Right hindlimb (tissue), 1 donor: ENCODE measurements at places on chromosomes 7 and 10.

GRCh38 chr7:30378275-30378674 lies 93.9 kb downstream of the ZNRF2 start:
- DNase-seq: no peak

DNA sequence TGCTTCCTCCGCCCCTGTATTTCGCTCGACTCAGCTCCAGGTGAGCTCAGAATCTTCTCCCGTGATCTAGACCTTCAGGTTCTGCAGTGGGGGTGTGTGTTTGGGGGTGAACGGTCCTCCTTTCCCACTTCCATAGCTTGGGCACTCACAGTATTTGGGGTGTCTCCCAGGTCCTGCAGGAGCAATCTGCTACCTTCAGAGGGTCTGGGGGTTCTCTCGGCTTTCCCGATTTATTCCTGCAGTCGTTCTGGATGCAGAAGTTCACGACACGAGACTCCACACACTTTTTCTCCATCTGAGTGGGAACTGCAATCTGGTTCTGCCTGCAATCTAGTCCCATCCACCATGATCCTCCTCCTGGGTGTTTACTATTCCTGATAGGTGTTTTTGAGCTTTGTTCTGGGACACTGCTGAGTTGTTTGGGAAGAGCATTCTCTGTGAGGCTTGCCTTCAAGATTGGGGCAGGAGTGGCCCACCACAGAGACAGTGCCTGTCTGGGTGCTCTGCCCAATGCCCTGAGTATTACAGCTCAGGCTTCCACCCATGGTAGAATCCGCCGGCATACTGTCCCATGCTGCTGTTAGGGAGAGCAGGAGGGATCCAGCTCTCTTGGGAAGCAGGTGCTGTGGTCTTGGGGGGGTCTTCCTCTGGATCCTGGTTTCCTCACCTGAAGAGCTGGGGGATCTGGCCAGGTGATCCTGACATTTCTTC lies 29.8 kb downstream of the JAKMIP3 start:
- no peak for DNase-seq

DNA sequence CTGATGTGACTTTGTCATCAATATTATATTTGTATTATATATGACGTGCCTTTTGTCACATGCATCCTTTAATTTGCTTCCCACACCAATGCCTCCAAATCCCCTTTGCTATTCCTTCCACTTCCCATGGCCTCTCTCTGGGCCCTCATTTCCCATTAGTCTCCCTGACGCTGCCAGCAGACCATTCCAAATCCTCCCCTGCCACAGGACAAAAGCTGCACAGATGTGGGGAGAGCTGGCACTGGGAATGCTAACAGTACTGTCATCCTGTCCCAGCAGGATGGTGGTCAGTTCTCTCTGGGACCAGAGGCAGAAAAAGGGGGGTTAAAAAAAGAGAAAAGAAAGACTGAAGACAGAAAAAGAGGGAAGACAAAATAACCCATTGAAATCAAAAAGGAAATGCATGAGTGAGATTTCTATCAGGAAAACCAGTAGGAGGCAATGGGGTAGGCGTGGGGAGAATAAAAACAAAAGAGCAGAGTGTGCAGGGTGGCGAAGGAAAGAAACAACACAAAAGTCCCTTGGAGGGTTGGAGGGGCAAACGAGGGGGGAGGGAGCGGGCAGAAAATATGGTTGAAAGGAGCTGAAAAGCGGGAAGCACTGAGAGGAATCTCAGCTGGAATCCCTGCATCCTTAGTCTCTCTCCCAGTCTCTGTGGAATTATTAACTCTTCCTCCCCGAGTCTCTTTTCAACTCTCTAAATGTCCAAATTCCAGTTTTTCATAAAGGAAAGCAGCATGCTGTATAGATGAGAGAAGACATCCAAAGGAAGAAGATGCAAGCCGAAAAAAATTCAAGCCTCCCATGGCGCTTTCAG lies 59.2 kb upstream of the PTN start:
- no peak for DNase-seq

DNA sequence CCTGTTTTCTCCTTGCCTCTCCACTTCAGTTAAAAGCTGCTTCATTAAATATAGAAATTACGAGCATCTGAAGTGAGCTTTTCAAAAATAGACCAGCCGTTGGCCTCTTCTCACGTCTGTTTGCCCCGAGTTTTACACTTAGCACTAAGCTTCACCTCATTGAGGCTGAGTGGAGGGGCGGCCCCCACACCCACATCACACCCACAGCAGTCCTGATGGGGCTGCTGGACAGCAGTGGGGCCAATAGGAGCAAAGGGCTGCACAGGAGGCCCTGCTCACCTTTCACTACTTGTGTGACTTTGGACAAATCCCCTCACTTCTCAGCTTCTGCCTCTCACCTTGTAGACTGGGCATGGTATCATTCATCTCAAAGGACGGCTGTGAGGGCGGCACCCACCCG lies 677.8 kb downstream of the SDK1 start:
- no peak for DNase-seq

GRCh38 chr7:157604661-157605381 lies 268.0 kb downstream of the DNAJB6 start:
- DNase-seq: no peak

DNA sequence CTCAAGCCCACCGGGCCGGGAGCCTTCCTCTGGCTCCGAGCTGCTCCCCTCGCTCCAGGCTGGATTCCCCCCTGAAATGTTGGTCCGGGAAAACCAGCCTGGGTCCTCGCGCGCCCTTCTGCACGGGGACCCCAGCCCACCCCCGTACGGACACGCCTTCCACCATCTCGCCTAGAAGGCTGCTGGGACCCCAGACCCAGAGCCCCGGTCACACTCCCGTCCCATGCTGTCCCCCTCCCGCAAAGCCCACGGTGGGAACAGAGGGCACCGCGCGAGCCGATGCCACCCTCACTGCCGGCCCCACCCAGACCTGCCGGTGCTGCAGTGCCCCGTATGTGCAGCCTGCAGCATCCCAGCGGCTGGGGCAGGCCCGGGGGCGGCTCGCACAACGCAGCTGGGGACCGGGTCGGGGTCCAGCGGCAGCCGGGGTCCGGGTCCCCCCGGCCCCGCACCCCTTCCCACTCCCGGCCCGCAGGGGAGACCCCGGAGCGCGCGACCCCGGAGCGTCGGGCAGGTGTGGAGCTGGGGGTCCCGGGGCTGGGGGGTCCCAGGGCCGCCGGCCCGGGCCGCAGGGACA lies 871 bp downstream of the SPOCK2 start:
- no peak for DNase-seq

DNA sequence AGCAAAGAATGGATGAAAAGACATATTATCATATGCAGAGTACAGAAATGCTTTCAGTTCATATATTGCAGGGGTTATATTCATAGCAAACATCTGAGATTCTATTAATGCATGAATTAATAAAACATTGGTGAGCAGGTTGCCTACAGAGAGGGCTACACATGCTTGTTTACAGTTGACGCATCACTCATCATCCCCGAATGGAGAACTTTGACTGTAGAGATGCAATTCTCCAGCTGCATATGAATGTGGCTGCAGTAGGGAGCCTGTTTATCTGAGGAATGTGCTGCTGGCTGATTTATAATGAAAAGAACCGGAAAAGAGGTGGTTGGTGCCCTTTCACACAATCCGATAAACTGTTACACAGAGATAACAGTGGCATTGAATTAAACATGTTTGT lies 116.5 kb downstream of the GRM3 start:
- no peak for DNase-seq

- DNase-seq: no peak
Measured at GRCh38 chr7:6478186-6478585, 30.4 kb upstream of the DAGLB start.

DNA sequence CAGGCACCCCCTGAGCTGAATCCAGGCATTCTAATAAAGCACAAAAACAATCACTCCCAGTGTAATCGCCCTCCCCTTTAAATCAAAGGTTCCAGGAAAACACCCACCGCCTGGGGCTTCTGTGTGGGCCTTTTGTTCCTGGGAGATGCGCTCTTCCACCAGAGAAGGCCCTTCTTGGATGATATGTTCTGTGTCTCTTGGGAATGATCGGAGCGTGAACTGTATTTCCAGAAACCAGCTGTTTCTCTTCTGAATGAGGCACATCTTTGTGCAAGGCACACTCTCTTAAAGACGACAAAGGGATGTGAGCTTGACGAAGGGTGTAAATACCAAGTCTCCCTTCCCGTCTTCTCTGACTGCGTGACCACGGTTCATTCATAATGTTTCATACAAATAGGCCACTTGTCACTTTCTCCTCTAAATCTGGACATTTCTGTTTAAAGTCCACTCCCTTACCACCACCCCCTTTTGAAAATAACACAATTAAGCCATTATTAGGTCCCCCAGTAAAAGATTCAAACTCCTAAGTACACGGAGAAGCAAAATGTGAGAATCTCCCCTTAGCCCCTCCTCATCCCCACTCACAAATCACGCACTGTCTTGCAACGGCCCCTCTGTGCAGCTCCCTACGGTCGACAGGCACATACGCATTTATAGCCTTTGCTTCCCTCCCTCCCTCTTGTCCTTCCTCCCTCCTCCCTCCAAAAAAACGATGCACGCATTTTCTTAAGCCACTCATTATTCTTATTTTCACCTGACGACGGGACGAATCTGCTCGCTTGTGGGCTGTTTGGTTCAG lies 45.6 kb upstream of the ENO4 start:
- no peak for DNase-seq

GRCh38 chr7:1942243-1942940 lies 272.3 kb downstream of the ELFN1 start:
- DNase-seq: no peak

- DNase-seq: peak; percentile 36
Measured at GRCh38 chr7:50782375-50783208, at the start of gene GRB10. Gene GRB10, minus strand, starts transcription at chr7:50782896. Its CDS starts 50,574 bp downstream, at chr7:50732322.

DNA sequence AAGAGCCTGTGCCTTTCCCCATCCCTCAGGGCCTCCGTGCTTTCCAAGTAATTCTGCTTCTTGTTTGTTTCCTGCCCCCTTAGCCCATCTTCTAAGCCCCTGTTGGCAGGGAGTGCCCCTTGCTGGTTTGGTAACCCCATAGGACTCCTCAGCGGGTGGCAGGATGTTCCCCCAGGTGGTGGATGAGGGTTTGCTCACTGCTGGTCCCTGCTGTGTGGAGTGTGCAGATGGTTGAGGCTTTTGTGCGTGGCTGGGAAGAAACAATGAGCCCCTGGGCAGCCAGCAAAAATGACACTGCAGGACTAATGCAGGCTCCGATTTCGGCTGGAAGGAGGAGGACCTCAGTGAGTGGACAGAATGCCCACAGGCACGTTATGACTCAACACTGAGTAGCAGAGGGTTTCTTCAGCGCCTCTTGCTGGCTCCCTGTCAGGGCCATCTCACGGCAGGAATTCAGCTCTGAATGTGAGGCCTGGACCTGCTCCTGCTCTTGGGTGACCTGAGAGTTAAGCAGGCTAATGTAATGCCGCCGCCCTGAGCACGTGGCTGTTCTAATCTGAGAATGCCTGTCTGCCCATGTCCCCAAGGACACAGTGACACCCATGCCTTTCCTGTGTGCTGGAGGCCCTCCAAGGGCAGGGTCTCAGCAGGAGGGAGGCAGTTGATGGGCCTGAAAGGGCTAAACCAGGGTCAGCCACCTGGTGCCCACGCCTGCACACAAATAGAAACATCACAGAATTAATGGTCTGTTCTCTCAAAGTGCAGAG lies 16.6 kb downstream of the BAG3 start:
- DNase-seq: peak; percentile 57

DNA sequence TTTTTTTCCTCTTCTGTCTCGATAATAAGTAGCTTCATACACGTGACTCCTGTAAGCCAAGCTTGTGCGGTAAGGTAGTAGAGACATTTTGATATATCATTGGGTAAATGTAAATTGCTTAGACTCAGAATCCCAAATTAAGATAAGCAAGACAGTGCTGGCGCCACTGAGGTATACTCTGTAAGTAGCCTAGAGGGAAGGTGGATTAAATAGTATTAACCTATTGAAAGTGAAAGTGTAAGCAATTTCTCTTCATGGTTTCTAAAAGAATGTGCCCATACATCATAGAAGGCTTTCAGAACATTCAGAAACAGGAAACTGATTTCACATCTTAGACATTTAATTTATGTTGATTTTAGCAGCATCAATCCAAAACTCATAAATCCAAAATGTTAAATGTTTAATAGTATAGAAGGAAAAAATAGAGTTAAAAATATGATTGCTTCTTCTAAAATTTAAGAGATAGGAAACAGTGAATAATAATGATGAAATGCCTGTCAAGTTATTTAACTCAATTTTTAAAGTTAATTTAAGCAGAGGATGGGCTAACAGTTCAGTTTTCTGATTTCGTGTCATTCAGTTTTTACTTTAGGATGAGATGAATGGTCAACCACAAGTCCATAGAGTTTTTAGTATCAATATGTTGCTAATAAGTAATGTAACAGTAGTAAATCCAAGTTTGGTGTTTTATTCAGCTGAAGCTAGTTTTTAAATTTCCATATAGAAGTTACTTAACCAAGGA lies 36.8 kb downstream of the LRRC72 start:
- DNase-seq: no peak
